Breast epithelium (tissue), 4 donors: ENCODE measurements at places on chromosomes 7 and 10.

- DNase-seq, result no peak
Observed at GRCh38 chr10:6780008-6780677, 200.1 kb upstream of the PRKCQ start.

DNA sequence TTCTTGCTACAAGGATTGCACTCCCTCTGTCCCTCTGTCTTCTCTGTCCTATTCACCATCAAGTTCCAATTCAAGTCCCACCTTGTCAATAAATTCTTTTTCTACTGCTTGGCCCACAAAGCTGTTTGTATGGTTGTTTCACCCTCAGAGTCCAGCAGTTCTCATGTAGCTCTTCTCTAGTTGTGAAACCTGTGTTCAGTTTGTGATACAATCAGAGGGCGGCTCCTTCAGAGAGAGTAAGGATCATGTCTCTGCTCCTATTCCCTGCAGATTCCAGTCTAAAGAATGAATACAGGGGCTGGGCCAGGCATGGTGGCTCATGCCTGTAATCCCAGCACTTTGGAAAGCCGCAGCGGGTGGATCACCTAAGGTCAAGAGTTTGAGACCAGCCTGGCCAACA is 126.6 kb upstream of the BET1 start:
- DNase-seq, result no peak

DNA sequence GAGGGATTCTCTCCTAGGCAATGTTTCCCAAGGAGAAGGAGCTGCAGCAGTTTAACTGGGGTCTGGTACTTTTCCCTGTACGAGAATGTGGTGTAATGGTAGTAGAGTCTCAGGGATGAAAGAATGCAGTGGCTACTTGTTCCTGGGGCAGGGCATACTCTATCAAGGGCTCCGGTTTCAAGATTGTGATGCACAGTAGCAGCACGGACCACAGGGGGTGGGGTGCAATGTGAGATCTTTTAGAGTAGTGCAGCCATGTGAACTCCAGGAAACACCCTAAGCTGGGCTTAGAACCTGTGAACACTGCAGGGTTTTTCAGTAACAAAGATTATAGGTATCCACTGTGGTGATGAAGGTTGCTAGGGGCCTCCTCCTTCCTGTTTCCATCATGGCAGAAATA is 903.9 kb downstream of the NRG3 start:
- DNase-seq, result no peak

DNA sequence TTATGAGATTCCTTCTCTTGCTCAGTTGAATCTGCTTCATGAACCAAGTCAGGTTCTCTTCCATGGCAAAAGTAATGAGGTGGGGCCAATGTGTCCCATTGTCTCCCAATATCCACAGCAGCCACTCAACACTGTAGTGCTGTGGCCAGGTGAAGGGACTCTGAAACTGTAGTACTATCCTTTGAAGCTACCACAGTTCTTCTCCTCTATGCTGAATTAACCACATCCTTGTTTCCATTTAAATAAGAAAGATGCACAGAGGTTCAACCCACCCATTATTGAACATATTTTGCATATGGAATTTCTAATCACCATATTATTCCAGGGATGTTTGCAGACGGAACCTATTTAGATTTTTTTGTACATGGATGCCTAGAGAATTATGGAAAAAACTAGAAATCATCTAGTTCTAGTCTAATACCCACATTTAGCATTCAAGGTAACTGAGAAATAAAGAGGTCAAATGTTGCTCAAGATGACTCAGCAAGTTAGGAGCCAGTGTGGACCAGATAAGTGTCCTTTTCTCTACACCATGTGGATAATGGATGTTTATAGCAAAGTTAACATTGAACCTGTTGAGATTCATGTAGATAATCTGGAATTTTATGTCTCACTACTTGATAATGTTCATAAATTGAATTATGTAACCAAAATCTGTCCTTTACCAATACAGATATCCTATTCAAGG is 64.5 kb downstream of the LRRTM3 start:
- no peak for DNase-seq

DNA sequence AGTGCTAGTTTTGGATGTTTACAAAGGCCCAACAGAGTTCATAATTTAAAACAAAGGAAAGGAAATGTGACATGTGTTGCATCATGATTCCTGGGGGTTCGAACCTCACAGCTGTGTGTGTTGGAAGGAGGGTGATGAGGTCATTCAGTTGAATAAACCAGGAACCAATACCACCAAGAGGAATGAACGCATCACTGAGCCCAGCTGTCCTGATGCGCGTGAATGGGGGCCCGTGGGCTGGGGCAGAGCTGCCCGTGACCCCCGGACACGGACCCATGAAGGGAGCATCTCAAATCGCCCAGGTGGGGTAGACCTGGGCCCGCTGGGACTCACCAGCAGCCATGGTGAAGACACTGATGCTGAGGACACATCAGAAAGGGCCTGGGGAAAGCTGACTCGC is 33.0 kb downstream of the BRI3 start:
- DNase-seq, result no peak

GRCh38 chr7:109354000-109354399 is 784.3 kb downstream of the DNAJB9 start:
- no peak for DNase-seq

GRCh38 chr7:41130086-41130485 is 572.8 kb downstream of the INHBA start:
- no peak for DNase-seq

- DNase-seq, result peak; percentile 75
Observed at GRCh38 chr10:77925795-77926565, 575 bp downstream of the DLG5 start.

- no peak for DNase-seq
Observed at GRCh38 chr7:45220846-45221618, 63.4 kb downstream of the RAMP3 start.
